ENCODE measurements at places on chromosomes 11 and 22. TPM values are rescaled to one million over a fixed set of nuclear protein-coding genes. Genes with fewer than 3 reads are reported as not detected.

DNA sequence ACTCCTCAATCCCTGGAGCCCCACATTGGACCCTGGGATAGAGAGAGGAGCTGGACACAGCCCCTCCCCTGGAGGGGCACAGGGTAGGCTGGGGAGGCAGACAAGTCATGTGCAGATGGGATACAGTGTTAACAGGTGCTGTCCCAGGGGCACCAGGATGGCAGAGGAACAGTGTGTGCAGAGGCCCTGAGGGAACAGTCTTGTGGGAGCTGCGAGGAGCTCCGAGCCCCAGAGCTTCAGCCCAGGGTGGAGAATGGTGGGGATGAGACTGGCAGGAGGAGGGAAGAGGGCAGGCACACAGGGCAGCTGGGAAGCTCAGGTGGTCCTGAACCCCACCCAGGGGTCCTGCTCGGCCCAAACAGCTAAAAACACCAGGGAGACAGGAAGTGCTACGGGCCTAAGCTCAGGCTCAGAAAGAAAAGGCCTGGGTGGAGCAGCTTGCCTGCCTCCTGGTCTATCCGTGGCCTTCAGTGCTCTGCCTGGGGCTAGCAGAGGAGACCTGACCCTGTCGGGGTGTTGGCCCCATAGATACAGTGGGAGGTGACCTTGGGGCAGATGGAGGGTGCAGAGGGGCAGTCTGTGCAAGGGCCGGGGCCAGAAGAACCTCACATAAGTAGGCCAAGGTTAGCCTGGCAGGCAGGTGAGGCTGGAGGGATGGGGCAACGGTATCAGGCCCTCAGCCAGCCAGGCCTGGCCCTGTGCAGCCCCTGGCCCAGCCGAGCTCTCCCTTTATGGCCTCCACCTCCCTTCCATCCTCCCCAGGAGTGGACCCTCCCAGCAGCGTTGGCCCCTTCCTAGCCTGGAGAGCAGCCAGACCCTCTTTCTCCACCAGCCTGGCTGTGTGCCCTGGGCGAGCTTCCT lies 15.4 kb downstream of the CAPN5 start:
- H3K36me3 ChIP-seq = peaks cover 9% of the 10 kb centered on the region
- no peaks in the 10 kb centered on the region for H3K27me3 ChIP-seq
- no peak for DNase-seq
- peak overlapping the region; percentile 38 for H3K4me3 ChIP-seq

- H3K4me3 ChIP-seq = peak overlapping the region; percentile 58
- H3K36me3 ChIP-seq = peaks cover 41% of the 10 kb centered on the region
- no peak for DNase-seq
- no peaks in the 10 kb centered on the region for H3K27me3 ChIP-seq
- H3K4me1 ChIP-seq = peaks cover 97% of the 10 kb centered on the region
- peak overlapping the region; percentile 100 for H3K27ac ChIP-seq
These were observed 58.3 kb downstream of the MYH9 start for GRCh38 chr22:36329254-36330078.

DNA sequence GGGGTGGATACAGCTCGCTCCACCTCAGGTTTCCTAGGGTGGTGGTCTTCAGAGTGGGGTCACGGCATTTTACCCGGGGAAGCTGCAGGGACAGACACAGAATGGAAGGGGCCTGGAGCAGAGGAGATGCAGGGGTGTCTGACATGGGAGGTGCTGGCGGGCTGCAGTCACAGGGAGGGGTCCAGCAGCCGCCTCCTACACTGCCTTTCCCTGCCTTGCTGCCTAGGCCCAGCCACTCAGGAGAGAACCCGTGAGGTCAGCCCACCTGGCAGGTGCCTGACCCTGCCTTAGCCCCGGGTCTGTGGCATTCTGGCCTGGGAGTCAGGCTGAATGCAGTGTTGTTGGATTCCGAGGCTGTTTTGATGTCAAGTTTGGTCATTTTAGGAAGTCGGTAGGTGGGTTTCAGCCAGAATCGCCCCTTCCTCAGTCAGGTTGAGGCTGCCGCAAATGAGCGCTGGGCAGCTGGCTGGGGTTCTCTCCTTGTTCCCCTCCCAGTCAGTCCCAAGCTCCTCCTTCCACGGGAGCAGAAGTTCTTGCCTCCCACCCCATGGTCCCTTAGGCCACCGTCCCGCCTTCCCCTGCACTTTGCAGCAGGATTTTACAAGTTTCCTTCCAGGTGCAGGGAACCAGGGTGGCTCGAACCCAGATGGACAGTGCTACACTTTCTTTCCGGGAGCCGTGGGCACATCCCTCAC lies 294.5 kb downstream of the TBC1D22A start:
- H3K4me1 ChIP-seq = peaks cover 10% of the 10 kb centered on the region
- no peak overlapping the region for H3K27ac ChIP-seq
- no peak overlapping the region for H3K4me3 ChIP-seq
- H3K36me3 ChIP-seq = peaks cover 15% of the 10 kb centered on the region
- H3K27me3 ChIP-seq = no peaks in the 10 kb centered on the region

GRCh38 chr11:9625162-9625561 lies 38.7 kb upstream of the SWAP70 start:
- no peak overlapping the region for H3K4me3 ChIP-seq
- H3K4me1 ChIP-seq = peaks cover 11% of the 10 kb centered on the region
- H3K36me3 ChIP-seq = no peaks in the 10 kb centered on the region
- H3K27ac ChIP-seq = no peak overlapping the region
- H3K27me3 ChIP-seq = no peaks in the 10 kb centered on the region
- DNase-seq = no peak

DNA sequence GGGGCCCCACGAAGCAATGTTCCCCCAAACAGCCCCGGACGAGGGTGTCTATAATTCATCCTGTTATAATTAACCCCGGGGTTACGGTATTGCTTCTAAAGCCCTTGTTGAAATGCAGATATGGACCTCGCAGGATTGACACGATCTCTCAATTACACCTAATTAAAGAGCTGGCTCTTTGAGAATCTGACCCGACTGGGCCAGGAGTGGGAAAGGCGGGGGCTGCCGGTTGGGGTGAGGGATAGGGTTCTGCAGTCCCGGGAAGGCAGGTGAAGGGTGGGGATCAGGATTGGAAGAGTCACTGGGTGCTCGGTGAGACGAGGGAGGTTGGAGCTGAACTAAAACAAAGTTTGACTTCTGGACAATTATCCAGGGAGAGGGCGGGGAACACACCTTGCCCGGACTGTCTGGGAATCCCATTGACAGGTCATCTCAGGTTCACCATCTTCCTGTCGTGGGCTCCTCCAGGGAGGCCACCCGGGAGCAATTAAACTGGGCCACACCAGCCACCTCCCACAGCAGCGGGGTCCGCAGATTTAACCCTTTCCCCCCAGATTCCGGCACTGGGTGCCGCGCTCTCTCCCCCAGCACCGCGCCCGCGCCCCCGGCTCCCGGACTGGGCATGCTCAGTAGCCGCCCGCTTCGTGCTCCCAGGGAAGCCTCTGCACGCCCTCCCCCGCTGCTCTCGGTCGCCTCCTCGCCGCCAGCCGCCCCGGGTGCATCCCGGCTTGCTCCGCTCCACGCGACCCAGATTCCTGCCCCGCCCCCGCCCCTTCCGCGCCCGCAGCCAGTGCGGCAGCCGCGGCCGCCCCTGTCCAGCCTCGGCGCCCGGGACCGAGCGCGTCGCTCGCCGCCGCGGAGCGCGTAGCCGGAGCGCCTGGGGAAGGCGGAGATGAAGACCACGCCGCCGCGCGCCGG lies at the start of gene ELMOD1:
TSS of gene ELMOD1 (plus strand) at position 688 of the 918 bp plus-strand sequence. CDS start 27,043 bp downstream, outside the sequence.
- H3K36me3 ChIP-seq = no peaks in the 10 kb centered on the region
- peaks cover 93% of the 10 kb centered on the region for H3K27me3 ChIP-seq
- peaks cover 18% of the 10 kb centered on the region for H3K4me1 ChIP-seq
- no peak within 1 kb of the TSS for H3K27ac ChIP-seq
- peak within 1 kb of the TSS; percentile 76 for H3K4me3 ChIP-seq

SLC22A9 gene
- total RNA-seq = not detected

CBLIF gene
- not detected for total RNA-seq

DNA sequence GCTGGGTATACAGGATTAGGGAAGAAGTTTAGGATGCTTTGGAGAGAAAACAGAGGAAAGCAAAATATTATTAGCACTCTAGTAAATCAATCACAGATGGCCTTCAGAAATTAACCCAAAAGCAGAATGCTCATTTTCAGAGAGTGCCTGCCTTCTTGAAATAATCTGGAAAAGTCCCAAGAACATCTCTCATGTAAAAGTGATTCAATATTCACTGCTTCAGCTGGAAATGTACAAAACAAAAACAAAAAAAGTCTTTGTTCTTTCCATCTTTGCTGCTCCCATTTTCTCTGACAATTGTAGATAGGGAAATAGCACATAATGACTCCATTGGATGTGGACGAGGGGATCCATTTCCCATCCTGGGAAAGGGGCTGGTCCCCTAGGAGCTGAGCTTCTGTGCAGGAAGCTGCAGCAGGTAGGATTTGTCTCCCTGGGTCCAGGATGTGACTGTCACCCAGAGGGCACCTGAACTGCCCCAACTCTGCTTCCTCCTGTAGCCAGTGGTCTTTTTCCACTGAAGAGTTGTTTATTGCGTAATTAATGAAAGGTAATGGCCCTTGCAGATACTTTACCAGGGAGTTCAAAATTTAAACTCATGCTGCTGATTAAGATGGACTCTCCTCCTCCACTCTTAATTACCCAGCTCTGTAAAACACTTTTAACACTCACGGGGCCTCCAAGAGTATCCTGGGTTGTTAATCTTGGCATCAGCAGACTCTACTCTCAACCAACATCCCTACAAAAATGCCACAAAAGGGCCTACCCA lies 57.9 kb downstream of the SC5D start:
- DNase-seq = no peak
- peaks cover 11% of the 10 kb centered on the region for H3K27me3 ChIP-seq
- H3K4me1 ChIP-seq = no peaks in the 10 kb centered on the region
- no peak overlapping the region for H3K4me3 ChIP-seq
- H3K27ac ChIP-seq = no peak overlapping the region
- H3K36me3 ChIP-seq = no peaks in the 10 kb centered on the region

WEE1 gene
- total RNA-seq = 111 TPM
